ENCODE measurements at places on chromosomes 3 and 15.
A peak's percentile ranks its signal among the peaks of the same experiment; 100 is the strongest.

DNA sequence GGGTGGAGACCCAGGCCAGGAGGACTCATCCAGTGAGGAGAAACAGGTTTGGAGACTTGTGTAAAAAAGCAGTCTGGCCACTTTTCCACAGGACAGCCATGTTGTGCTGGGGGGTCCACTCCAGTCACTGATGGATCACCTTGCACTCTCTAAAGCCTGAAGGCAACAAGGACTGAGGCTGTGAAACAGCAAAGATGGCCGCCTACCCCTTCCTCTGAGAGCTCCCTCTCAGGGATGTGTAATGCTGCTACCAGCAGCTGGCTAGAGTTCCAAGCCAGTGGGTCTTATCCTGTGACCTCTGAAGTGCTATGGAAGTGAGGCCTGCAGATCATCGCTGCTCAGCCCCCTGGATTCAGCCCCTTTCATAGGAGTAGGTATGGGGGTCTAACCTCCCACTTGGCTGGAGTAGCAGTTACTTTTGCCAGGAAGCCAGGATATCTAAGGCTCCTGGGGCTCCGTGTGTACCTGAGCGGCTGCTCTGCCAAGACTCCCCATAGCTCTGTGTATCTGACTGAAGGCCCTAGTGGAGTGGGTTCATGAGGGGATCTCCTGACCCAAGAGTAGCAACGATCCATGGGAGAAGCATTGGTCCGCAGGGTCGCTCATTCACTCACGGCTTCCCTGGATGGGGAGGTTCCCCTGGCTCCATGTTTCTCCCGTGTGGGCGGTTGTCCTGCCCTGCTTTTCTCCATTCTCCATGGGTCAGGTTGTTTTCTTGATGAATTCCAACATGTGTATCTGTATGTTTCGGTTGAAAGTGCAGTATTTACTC is 69.9 kb upstream of the TNFSF10 start:
- DNase-seq, result no peak

GRCh38 chr3:1380926-1381646 is 288.3 kb downstream of the CNTN6 start:
- no peak for DNase-seq

GRCh38 chr15:25176616-25176923 is 221.8 kb downstream of the SNRPN start:
- no peak for DNase-seq

DNA sequence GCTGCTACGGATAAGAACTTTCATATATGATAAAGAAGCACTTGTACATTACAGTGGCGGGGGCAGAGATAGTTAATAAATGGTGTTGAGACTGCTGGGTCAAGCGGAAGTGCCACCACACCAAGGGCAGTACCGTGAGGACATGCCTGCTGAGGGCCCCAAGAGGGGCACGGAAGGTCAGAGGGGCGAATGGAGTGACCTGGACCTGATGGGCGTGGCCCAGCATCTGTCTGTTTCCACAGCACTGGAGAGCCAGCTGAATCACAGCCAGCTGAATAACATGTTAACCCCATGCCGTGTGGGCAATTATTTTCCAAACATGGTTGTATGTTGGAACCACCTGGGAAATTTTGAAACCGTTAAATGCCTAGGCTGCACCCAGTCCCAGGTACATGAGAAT is 37.2 kb downstream of the ANKDD1A start:
- DNase-seq, result no peak

DNA sequence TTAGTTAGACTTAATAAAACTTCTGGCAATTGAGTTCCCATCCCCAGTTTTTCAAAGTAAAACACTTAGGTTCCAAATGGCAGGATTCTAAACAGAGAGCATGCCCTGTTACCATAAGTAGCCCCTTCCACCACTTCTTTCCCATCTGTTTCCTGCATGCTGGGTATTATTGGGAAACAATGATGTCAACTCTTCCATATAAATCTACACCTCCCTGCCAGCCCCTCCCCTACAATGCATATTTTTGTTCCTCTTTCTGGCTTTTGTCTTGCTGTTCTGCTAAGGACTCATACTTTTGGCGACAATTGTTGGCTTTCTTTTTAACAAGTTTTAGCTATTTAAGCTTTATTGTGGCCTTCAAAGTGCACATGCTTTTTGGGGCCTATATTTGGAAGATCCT is 11.1 kb downstream of the ARHGAP31 start:
- no peak for DNase-seq

DNA sequence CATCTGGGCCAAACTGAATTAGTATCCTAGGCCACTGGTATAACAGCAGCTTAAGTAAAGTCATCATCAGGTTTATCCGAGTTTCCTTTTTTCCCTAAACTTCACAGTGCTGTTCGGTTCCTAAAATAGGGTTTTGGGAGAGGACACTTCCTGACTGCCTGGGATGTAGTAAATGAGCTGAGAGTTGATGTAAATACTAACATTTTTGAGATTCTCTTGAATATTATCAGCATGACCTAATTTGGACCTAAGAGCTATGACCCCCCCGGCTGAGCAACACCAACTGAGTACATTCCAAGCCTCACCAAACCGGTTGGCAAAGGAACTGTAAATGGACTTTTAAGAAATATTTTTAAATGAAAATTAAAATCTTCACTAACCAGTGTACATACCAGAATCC is 78.8 kb downstream of the IL5RA start:
- no peak for DNase-seq

GRCh38 chr3:21520106-21520963 is 230.7 kb downstream of the ZNF385D start:
- DNase-seq, result no peak

GRCh38 chr3:127015282-127016042 is 32.5 kb downstream of the PLXNA1 start:
- DNase-seq, result peak; percentile 79

- no peak for DNase-seq
Measured at GRCh38 chr3:13234666-13235065, 161.4 kb upstream of the IQSEC1 start.

DNA sequence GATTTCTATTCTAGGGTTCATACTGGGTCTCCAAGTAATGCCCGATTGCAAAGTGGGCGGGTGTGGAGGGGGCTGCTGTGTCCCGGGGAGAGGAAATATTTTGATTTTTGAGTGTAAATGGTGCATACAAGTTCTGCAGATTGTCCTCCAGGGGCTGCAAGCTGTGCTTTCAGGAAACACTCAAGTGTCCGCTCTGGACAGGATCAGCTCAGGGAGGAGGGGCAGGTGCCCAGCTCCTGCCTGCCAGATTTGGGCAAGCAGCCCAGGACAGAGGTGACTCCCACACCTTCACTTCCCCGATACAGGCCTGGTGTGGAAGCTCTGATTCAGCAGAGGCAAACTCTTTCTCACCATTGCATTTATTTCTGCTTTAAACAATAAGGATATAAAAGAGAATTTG is 142.7 kb downstream of the ALDH1A2 start:
- no peak for DNase-seq

GRCh38 chr3:171646357-171647133 is 163.7 kb downstream of the PLD1 start:
- DNase-seq, result no peak

GRCh38 chr15:70439880-70440279 is 323.5 kb downstream of the UACA start:
- no peak for DNase-seq

GRCh38 chr3:141080431-141080830 is 29.3 kb downstream of the SPSB4 start:
- DNase-seq, result no peak

Measured in GM19239 (cell line).